ENCODE measurements at places on chromosomes 1 and 21.

DNA sequence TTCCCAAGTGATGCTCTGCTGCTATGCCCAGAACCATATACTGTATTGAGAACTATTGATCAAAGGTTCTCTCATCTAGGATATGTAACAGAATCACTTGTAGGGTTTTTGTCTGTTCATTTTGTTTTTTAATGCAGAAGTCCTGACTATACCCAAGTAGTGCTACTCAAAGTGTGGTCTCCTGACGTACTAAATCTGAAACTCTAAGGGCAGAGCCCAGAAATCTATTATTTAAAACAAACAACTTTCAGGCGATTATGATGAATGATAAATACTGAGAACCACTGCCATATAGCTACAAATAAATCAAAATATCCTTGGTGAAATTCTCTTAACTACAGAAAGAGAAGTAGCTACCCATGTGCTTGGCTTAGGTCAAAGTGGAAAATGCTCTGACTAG lies 10.1 kb downstream of the ZZZ3 start:
- DNase-seq: no peak

DNA sequence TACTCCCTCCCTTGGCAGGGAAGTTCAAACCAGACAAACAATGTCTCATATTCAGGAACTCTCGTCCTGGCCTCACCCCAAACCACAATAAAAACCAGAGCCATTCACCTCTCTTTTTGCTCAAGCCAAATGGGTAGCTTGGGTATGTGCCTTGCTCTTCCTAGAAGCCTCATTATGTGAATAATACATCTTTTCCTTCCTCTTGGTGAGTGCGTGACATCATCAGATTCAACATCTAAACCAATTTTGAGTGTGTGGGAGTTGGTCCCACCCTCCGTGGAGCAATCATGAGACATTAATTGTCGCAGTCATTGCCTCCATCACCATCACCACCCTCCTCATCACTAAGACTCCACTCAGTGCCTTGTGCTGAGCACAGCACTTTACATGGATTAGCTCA lies 482.9 kb downstream of the PTPRU start:
- DNase-seq: no peak

- no peak for DNase-seq
Observed at GRCh38 chr1:164704954-164705353, 146.0 kb downstream of the PBX1 start.

GRCh38 chr1:188888386-188888785 lies 1589.3 kb downstream of the BRINP3 start:
- no peak for DNase-seq

DNA sequence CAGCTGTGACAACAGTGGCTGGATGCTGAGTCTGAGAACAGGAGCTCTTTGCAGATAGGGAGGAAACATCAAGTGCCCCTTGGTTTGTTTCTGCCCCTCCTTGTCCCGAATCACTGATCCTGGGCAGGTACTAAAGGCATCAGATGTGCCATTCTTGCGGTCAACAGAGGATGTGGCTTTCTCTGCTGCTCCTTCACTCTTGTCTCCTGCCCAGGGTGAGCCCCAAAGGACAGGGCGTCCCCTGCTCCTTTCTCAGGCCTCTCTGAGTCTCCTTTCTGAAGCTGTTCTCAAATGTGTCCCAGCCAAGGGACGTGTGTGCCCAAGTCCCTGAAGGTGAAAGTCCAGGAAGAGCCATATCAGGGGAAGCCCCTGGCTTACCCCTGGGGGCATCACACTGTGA lies 31.7 kb downstream of the SLC37A1 start:
- no peak for DNase-seq

DNA sequence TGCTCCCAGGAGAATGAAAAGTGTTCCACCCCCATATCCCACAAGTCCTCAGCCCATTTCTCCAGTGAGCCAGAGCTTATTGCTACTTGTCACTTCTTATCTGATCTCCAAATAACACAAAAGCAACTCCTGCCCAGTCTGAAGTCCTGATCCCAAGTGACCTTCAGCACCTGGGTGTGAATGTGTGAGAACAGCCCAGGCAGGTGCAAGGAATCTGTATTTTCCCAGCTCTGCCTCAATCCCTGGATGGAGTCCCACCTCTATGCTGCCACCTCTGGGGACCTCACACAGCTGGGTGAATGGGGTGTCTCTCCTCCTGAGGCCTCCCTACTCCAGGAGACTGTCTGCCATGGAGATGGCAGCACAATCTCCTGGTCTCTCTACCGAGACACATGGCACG lies 402.4 kb upstream of the PROX1 start:
- no peak for DNase-seq

- DNase-seq: no peak
Observed at GRCh38 chr21:38958323-38958705, 152.6 kb downstream of the ETS2 start.

- DNase-seq: no peak
Observed at GRCh38 chr1:158145173-158145719, 35.4 kb upstream of the CD1D start.

GRCh38 chr1:29557701-29558600 lies 321.6 kb downstream of the PTPRU start:
- DNase-seq: no peak

- DNase-seq: no peak
Observed at GRCh38 chr1:245855846-245856730, 651.0 kb downstream of the SMYD3 start.

DNA sequence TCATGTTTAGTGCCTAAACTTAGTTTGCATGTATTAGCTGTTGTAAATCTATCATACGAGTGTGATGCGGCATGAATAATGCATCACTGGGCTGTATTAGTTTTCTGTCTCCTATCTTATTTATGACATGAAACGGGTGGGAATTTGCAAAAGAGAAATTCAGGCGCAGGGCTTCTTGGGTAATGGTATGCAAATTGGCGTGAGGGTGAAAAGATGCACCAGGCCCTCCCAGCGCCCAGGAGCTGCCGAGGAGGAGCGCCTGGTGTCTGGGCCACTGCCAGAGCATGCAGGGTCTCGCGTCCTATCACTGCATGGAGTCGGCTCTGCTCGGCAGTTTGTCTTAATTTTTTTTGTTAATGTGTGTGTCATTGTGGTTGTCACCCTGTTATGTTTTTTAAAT lies 82.9 kb upstream of the ACTL8 start:
- no peak for DNase-seq

DNA sequence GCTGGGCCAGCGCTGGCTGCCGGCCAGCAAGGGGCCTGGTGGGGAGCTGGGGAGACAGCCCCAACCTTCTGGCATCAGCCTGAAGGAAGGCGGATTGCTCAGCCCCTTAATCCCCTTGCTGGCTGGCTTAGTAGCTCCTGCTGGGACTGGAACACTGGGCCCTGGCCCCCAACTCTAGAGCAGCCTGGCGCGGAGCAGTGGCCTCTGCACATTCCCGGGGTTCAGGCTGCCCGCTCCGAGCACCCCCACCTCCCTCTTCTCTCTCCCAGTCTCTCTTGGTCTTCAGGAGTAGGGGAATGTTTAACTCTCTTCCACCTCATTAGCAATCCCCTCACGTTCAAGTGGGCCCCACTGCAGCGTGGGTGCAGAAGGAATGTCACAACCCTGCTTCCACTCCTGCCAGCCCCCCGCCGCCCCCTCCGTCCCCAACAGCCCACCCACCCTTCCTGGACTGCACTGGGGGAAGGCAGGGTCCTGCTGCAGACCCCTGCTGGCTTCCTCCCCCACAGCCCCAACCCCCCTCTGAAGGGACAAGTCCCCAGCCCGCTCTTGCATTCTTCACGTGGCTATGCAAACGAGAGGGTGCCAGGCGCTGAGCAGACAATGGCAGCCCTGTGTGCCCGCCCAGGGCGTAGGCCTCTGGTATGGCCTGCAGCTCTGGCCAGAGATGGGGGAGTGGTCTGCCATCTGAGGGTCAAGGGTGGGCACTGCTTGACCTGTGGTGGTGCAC lies 980 bp upstream of the CLDN19 start:
- DNase-seq: no peak

GRCh38 chr1:29584776-29585175 lies 348.5 kb downstream of the PTPRU start:
- no peak for DNase-seq

- DNase-seq: no peak
Observed at GRCh38 chr1:63403386-63403785, 36.0 kb downstream of the ALG6 start.

- DNase-seq: no peak
Observed at GRCh38 chr1:59692591-59692990, 122.2 kb upstream of the HOOK1 start.

DNA sequence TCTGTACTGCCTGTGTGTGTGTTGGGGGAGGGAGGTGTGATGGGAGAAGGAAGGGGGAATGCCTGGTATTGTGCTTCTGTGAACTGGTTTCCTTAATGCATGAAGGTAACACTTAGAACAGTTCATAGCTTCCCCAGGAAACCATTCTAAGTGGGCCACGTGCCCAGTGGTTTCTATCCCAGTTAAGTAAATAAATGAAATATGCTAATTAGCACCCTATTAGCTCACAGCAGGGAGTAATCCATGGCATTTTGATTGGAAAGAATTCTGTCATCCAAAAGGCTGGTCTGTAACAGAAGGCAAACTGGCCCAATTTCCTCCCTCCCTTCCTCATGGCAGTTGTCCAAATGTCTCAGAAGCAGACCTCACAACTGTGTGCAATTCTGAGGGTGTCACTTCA lies 199.3 kb downstream of the TTLL7 start:
- DNase-seq: no peak

DNA sequence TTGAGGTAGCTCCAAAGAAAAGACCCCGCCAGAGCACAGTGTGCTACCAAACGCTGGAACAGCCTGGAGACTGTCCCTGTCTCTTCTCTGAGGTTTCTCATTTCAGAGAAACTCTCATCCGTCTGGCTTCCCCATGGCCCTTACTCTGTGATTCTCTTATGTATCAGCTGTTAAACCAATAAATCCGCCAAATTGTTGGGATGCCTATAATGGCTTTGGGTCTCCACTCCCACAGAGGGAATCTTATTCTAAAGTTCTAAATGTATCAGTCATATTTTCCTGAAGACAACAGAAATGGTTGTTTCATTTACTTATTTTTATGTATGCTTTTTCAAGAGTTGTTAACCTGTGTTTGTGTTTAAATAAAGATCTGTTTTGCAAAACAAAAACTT lies 4.0 kb downstream of the ERG start:
- no peak for DNase-seq

GRCh38 chr1:153360190-153360589 lies 2.5 kb downstream of the S100A9 start:
- DNase-seq: no peak

- no peak for DNase-seq
Observed at GRCh38 chr1:203306089-203306964, 1.0 kb downstream of the BTG2 start.

DNA sequence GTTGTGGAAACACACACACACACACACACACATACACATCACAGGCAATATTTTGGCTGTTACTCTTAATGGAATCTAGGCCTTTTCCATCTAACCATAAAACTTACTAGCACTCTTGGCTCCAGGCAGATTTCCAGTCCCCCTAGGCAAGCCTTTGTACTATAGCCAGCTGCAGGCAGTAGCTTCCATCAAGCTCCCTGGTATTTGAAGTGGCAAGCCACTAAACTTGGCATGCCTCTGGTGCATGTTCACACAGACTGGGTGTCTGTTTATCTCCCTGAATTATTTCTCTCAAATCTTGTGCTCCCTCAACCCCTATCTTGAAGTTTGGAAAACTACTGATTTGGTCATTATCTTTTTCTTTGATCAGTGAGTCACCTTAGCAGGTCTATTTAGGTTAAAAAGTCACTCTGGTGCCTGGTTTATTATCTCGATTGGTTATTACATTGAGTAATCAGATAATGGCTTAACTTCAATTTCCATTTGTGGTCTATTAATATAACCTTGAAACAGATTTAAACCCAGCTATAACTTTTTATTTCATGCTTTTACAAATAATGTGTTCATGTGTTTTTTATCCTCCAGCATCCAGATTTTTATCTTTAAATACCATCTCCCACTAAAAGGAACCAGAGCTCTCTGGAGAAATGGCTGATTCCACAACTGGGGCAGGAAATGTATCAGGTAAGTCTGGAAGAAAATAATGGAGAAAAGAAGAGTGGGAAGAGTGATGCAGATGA lies 2.7 kb upstream of the RBM15 start:
- no peak for DNase-seq

GRCh38 chr1:154548028-154548427 lies 10.4 kb downstream of the UBE2Q1 start:
- DNase-seq: no peak

GRCh38 chr1:8373581-8374241 lies 55.8 kb downstream of the SLC45A1 start:
- DNase-seq: no peak

DNA sequence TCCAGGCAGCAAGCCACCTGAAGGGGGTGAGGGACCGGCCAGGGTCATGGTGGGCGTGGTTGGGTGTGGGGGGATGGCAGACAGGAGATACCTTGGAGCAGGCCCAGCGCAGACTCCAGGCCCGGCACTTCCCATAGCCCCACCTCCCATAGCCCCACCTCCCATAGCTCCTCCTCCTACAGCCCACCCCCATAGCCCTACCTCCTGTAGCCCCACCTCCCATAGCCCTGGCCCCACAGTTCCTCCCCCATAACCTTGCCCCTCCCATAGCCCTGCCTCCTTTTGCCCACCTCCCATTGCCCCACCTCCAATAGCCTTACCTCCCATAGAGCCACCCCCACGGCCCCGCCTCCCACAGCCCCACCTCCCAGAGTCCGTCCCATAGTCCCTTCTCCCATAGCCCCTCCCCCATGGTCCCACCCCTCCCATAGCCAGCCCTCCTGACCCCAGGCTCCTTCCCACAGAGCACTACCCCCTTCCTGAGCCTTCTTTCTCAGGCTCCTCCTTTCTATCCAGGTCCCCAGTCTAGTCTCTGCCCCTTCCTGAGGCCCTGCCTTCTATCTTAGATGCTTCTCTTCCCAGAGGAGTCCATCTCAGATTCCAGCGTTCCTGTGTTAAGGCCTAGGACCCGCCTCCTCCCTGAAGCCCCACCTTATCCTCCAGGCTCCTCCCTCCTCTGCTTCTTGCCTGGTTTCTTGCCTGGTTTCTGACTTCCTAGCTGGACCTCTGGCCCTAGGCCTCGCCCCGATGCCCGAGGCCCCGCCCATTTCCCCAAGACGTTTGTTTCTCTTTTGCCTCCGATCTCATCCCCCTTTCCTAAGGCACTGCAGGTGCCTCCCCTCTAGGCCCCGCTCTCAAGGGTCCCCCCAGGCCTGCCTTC lies 46.8 kb downstream of the PTPRU start:
- DNase-seq: no peak

- DNase-seq: no peak
Observed at GRCh38 chr1:23282957-23283356, 61.1 kb downstream of the HNRNPR start.

GRCh38 chr1:116253566-116254382 lies 119.3 kb upstream of the ATP1A1 start:
- DNase-seq: no peak

DNA sequence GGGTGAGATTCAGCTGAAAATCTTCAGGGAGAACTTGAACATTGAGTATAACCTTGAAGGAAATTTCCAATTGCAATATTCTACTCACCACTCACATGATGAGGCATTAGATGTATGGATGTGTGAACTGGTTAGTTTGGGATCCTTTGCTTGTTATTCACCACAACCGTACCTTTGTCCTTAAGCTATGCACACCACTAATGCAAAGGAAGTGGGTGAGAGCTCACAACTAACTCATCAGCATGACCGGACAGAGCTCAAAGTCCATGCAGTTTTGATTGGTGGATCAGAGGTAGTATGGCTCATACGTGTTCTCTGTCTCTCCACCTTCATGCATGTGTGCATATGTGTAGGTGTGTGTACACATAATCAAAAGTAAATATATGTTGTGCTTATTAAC lies 43.5 kb upstream of the MROH9 start:
- DNase-seq: no peak

- no peak for DNase-seq
Observed at GRCh38 chr1:157170677-157171515, 32.7 kb upstream of the ETV3 start.

- DNase-seq: no peak
Observed at GRCh38 chr1:10553118-10553517, 78.4 kb downstream of the PEX14 start.
